GM06990 (cell line): ENCODE measurements at places on chromosomes 7 and 10.

GRCh38 chr7:69399401-69399800 is 198.9 kb upstream of the AUTS2 start:
- DNase-seq: no peak

- no peak for DNase-seq
These were observed 100.1 kb downstream of the KLF6 start for GRCh38 chr10:3684891-3685290.

- no peak for DNase-seq
These were observed 113.4 kb downstream of the FGFR2 start for GRCh38 chr10:121484816-121485215.

DNA sequence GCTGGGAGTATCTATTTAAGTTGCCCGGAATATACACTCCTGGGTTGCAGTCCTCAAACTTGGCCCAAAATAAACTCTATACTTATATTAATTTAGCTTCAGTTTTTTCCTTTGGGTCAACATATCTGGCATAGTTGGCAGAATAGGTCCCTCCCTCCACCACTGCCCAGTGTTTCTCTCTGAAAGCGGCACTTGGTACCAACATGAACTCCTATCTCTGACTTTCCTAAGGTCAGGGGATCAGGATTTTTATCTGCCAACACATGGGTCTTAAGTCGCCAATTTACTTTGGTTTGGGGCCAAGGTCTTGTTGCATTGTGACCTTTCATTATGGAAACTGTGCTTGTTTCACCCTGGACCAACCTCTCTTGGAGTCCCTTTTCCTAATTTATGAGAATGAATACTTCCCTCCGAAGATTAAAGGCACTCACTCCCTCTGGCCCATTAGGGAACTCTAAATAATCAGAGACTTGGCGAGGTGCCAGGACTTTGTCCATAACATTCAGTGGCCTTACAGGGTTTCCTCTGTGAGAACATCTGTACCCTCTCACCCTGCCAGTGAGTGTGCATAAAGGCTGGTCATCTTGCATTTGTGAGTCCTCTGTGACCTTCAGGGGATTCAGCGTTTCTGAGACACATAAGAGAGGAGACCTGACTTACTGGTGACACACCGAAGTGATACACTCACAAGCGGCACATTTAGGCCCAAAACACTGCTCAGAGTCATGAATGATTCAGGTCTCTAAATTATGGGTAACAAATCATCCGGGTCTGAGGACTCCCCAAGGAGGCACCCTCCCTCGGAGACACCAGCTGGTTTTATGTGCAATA is 19.7 kb upstream of the FKBP9 start:
- DNase-seq: no peak

DNA sequence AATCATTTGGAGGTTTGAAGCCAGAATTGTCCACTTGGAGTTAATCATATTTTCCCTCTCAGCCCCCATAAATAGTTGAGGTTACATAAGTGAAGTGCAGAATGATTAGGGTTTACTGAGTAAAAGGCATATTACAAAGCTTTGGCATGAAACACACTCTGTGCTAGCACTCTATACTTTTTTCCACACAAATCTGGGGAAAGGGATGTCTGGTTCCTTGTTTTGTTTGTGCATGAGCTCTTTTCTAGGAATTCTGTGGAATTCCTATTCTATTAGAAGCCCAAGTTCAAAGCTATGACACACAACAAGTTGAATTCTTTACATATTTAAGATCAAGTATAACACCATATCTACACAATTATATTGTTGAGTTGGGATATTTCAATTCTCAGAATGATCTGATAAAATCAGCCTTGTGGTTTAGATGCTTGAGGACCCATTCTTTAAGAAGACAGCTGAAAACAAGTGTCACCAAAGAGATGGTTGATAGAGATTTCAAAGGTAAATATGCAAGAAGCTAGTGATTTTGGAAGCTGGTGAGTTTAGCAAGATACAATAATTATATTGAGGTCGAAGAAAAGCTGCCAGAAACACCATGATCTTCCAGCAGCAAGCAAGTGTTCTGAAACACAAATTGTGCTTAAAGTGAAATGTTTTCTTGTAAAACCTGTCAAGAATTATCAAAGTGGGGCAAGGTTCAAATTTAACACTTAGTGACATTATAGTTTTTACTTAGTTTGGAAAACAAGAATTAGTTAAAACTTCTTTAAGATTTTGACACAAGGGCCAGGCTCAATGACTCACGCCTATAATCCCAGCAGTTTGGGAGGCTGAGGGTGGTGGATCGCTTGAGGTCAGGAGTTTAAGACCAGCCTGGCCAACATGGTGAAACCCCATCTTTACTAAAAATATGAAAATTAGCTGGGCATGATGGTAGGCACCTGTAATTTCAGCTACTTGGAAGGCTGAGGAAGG is 122.6 kb downstream of the INHBA start:
- no peak for DNase-seq

GRCh38 chr10:114319406-114320248 is 80.6 kb downstream of the VWA2 start:
- DNase-seq: no peak

- DNase-seq: no peak
These were observed 487.9 kb downstream of the KCNMA1 start for GRCh38 chr10:77149706-77150105.
